Right cardiac atrium (tissue), 5 donors: ENCODE measurements at places on chromosomes 5 and 9.

GRCh38 chr5:50874306-50875001 is 208.0 kb downstream of the PARP8 start:
- no peak for DNase-seq

DNA sequence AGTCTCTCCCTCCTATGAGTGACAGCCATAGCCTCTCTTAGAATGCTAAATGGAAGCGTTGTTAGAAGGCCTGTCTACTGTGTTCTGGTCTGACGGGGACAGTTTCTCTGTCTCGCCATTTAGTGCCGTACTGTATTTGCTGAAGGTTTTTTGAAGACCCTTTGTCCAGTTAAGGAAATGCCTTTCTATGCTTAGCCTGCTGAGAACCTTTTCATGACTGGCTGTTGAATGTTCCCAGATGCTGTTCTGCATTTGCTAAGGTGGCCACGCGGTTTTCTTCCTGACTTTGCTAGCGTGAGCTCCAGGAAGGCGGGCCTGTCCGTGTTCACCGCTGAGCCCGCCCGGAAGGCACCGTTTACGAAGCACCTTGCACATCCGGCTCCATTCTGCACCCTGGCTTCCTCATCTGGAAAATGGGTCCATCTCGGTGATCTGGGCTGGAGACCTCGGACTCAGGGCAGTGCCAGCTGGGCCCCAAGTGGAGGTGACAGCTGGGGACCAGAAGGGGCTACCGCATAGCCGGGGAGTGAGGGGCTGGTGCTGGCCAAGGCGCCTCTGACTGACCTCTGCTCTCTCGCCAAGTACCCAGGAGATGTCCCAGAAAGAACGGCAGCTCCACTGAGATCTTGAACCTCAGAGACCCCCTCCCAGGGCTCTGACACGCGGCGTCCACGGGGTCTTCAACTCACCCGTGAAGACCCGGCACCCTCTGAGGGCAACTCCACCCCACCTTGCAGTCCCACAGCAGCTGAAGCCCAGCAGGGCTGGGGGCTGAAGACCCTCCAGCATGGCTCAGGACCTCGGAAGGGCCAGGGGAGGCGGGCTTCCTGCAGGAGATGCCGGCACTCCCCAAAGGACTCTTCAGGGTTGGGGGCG is 52.5 kb upstream of the NKD2 start:
- no peak for DNase-seq

DNA sequence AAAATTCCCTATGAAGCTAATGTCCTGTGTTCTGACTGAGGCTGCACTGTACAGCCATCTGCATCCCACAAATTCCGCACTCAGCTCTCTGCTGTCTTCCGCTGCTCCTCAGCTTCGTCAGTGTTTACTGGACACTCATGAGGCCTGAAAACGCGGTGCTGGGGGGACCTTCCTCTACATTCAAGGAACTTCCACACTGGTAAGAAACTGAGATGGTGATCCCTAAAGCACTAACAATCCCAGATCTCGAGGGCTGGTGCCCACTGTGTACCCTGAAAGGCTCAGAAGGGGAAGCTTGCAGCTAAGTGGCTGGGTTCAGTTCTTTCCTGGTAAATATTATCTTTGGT is 117.9 kb downstream of the NRG2 start:
- no peak for DNase-seq

- DNase-seq: no peak
These were observed 184.4 kb upstream of the EFNA5 start for GRCh38 chr5:107855171-107855570.

GRCh38 chr5:99054972-99055371 is 126.2 kb upstream of the CHD1 start:
- no peak for DNase-seq

DNA sequence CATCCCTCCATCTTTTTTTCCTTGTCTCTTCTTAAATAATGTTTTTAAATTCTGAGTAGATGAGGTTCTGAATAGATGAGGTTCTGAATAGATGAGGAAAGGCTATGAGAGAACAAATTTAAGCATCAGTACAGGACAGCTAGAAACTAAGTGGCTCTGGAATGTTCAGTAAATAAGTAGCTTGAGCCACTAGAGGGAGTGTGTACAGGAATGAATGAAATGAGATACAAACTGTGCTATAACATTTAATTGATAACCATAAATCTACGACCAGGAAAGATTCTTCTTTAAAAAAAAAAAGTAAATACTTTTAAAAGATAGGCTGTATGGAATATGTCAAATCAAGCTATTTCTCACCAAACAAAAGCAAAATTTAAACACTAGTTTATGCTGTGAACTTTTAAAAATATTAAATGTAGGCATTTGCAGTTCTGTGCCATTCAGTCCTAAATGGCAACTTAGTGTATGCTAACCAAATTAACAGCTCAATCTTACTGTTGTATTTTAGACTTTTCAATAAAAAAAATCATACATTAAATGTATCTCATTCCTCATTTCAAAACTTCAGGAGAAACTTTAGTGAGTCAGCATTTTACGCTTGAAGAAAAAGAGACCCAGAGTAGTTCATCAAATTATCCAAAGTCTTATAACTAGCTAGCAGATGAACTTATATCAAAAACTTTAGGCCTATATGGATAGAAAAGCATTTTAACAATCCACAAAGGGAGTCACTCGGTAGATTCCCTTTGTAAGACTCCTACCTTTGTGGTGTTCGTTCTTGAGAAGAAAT is 70.4 kb upstream of the SNX2 start:
- DNase-seq: no peak

GRCh38 chr9:92616655-92617111 is 53.2 kb downstream of the IPPK start:
- DNase-seq: no peak

DNA sequence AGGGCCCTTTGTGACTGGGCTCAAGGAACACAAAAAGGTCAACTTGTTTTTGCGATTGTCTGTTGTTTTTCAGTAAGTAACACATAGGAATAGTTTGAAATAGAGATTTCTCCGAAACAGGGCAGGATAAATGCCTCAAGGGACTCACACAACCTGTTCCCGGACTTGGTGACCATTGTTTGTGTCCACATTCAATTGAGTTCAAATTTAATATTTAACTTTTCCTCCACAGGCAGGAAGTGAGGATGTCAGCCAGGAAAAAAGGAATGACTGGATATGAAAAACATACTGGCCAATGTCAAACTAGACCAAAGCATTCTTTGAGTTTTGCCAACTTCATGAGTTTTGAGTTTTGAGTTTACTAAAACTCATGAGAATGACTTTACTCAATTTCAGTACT is 72.7 kb downstream of the SPATA31C2 start:
- DNase-seq: no peak

DNA sequence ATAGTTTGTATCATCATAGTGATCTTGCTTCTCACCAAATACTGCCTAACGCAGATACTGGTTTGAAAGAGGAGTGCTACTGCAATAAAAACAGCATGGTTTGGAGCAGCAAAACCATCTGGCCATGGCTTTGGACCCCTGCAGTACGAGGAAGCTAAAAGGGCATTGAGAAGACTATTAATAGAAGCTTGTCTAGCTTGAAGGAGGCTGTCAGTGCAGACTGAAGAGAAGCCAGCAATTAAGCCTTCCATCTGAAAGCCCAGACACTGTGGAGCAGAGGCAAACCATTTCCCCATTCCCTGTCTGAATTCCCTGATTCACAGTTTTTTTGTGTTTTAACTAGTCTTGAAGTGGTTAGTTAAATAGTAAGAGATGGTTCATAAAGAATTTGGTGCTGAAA is 281.6 kb downstream of the PTPRD start:
- DNase-seq: no peak

DNA sequence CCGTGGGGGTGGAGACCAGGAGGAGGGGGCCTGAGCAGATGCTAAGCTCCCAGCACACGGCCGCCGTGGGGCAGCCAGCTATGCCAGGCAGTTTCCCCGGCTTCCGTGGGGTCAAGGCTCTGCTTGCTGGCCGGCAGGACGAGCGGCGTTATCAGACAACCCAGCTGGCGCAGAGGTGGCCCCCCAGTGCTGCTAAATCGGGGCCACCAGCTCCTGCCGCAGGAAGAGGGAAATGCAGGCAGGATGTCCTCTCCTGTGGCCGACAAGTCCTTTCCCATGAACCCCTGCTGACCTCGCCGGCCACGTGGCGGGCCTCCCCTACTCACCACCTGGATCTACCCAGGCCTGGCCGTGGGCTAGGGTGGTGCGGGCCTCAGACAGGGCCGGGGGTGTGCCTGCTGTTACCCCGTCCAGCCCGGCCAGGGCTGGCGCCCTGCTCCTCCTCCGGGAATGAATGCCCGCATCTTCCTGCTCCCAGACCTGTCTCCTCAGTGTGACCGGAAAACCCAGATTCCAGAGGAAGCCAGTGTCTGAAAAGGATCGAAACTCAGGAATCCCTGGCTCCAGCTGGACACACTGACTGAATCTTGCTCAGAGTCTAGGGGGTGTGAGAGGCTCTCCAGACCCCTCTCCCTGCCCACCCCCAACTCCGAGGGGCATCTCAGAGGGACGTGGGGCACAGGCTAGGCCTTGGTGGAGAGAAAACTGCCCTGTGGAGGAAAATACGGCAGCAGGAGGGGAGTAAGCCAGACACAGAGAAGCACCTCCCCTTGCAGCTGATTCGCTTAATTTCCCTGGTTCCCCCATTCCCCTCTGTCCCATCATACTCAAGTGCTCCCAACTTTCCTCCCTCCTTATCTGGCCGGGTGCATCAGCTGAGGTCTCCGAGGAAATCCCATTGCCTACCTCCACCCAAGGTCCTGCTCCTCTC is 3.9 kb downstream of the FLT4 start:
- DNase-seq: peak; percentile 55

DNA sequence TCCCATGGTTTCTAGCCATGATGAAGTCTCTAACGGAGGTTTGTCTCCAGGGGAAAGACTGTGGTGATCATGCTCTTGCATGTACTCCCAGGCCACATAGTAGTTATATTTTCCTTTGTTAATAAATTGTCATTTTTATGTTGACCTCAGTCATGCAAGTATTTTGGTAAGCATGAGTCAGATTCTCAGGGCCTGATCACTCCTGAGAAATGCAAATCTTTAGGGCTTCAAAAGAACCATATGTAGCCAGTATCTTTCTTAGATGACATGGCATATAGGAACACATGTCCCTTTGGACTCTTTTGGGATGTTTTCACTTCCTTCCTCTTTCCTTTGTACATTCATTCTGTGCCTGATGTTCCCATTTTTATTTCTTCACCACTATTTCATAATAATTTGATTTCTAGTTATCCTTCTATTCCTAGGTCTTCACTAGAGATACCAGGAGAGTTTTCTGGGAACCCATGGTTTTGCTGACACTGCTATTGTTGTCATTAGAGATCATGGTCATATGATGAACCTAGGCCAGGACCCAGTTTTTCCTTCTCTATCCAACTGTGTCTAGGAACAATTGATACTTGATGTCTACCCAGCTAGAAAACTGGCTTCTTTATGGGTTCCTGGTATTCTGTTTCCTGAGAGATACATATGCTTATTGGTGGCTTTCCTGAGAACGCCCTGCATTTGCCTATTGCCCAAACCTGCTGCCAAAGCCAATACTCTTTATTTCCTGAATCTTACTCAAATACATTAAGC is 248.1 kb upstream of the NREP start:
- no peak for DNase-seq

DNA sequence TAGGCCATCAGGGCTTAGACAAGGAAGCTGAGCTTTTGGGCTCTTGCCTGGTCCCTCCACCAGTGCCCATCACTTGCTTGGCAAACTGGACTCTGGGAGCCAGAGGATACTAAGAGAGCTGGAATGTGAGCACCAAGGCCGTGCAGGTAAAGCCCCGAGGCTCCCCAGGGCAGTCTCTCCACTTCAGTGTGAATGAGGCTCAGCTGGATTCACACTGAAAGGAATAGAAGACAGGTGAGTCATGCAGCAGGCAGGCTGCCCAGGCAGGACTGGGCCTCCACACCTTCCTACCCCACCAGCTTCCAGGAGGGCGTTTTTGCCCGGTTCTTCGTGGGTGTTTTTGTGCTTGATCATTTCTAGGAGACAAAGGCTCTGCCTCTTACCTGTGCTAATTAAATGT is 7.3 kb upstream of the CTSV start:
- DNase-seq: no peak

DNA sequence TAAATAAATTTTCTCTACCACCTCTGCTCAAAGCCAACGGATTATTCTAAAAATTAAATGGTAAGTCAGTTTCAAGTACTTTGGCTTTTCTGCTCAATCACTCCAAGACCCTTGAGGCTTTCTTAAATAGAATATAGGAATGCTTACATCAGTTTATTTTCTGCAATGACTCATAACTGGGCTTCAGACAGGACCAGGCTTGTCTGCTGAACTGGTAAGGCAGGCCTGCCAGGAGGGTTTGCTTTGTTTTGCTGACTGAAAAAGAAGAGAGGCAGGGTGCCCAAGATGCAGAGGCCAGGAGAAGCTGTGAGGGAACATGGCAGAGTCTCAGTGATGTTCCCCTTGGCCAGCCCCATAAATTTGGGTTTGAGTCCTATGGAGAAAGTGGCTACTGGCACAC is 60.3 kb upstream of the EPB41L4A start:
- no peak for DNase-seq

- DNase-seq: peak; percentile 98
These were observed at the start of gene RBM27 for GRCh38 chr5:146203011-146203871. Gene RBM27, plus strand, starts transcription at chr5:146203605. Its CDS starts 161 bp downstream, at chr5:146203766.

DNA sequence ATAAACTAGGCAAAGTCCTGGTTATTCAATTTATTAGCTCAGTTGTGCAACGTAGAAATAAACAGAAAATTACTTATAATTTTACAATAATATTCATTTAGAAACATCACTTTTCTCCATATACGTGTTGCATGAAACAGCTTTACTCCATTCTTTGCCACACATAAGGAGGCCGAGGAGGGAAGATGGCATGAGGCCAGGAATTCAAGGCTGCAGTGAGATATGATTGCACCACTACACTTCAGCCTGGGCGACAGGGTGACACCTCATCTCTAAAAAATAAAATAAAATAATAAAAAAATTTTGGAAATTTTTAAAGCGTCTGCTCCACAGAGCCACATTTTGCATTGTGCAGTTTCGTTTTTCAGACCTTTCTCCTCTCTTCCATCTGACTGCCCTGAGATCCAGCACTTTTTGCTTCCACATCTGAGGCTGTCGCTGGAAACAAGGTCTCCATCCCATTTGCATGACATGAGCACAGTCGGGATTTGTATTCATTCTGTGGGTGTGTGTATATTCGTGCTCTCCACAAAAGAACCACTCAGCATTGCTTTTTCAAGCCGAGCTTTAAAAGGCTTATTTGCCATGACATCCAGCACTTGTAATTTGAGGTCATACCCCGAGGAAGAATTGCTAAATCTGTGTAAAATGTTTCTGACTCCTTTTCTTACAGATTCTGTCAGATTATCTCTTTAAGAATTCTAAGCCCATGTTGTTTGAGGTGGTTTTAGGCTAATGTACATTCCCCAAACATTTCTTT is 98.6 kb upstream of the MSX2 start:
- DNase-seq: no peak

GRCh38 chr5:89120719-89121118 is 237.7 kb upstream of the MEF2C start:
- DNase-seq: no peak

DNA sequence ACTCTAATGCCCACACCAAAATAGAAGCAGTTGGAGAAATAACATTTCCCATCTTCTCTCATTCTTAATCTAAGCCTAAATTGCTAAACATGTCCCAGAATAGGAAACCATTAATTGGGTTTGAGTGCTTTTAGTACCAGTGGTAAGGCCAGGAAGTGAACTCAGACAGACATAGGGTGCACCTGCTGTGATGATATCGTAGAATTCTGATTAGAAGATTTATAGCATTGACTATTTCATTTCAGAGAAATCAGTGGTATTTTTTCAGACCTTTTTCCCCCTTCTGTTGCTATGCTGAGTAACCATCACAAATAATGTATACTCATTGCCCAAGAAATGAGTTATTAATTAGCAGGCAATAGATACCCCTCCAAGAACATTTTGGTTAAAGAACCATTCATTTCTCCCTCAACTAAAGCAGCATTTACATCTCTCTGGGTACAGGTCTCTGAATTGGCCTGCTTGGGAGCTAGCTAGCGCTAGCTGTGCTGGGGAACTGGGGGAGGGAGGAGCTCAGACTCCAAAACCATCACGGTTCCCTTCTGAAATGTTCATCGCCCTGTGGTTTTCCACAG is 7.3 kb downstream of the GLRX start:
- DNase-seq: no peak
